ENCODE measurements at places on chromosomes 12 and 14. TPM values are rescaled to one million over a fixed set of nuclear protein-coding genes. Genes with fewer than 3 reads are reported as not detected.

Gene DCN
- total RNA-seq, result 125 TPM

Gene C12orf50
- total RNA-seq, result not detected

- DNase-seq, result no peak
Measured at GRCh38 chr12:130849561-130850417, 10.7 kb upstream of the STX2 start.

DNA sequence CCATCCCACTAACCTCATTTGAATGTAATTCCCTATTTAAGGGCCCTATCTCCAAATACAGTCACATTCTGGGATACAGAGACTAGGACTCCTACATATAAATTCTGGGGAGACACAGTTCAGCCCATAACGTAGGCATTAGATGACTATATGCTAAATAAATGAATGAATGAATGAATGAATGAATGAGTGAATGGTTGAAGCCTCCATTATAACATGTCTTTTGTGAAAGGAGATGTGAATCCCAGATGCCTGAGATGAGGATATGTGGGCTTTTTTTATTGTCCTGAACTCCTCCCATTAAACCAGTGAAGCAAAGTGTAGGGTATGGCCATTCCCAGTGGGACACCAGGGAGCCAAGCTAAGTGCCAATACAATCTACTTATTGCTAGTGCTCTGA lies 20.5 kb upstream of the TMEM233 start:
- no peak for DNase-seq

GRCh38 chr12:111672822-111673381 lies 12.9 kb downstream of the BRAP start:
- DNase-seq, result no peak

DNA sequence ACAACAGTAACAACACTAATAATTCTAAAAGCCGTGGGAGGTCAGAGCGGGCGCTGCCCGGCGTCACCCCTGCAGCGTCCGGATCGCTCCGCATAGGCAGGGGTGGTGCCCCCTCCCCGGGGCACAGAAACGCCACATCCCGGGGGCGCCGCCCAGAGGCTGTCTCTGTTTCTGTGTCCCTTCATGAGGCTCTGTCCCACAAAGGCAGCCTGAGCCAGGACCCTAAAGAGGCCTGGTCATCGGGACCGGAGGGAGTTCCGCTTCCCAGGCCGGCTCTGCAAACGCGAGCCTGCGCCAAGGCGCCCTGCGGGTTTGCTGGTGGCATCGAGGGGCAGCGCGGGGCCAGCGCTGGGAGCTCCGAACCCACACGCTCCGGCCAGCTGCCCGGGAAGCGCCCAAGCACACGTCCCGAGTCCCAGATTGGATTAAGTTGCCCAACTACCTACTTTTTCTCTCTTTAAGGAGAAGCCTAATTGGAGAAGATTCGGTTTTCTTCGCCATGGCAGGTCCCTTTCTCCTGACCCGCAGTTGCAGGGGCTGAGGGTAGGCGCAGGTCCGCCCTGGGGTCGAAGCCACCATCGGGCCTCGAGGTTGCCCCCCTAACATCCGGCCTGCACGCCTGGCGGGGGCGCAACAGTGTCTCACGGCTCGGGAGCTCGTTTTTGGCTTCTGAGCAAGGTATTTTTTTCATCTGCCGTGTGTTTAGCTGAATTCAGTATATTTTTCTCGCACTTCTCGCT lies 421.7 kb downstream of the VRK1 start:
- no peak for DNase-seq

DNA sequence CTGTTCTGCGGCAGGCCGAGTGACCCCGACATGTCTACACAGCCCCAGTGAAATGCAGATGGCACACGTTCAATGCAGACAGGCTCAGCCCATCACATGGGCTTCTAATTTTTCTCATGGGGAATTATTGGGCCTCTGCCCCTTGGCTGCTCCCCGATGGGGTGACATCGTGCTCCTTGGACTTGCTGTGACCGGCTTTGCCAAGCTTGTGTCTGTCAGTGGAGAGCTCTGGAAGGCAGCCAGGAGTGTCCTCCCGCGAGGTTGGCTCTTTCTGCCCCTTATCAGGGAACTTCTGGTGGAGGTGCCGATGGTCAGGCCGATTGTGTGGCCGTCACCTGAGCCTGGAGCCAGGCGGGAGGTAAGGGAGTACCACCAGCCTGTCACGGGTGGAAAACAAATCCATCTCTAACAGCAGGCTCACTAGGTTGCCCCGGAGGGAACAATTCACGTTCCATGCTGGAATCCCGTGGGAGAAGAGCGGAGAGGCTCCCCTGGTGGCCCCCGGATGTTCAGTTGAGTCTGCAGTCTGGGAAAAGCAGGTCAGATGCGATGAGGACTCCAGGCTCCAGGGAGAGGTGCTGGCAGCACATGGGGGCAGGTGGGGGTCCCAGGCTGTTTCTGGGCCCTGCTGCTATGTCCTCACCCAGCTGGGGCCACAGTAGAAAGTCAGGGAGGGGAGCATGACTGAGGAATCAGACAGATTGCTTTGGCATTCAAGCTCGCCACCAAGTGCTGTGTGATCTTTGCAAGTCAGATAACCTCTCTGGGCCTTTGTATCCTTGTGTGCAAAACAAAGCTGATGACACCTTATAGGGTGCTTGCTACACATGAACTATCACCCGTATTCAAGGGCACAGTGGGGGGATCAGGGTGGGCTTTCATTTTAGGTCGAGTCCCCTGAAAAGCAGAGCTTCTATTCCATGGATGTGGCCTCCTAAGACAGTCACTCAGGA lies 43.2 kb upstream of the EML1 start:
- DNase-seq, result no peak

All from fibroblast of villous mesenchyme (primary cell).